ENCODE measurements at places on chromosomes 5 and 9.

DNA sequence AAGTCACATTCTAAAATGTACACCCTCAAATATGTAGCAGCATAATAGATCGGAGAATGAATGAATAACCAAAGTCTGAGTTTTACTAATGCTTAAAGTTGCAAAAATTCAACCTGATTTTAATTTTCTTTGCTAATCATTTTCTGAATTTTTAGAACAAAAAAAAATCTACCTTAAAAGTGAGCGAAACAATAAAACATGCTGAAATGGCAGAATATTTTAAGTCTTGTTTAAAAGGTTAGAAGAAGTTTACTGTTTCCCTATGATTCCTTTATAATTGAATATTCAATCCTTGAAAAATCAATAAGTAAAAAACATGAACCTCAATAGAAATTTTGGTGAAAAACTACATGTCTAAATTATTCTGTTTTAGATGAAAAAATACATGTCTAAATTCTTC, 27.1 kb upstream of the ZNF462 start:
- DNase-seq: no peak

GRCh38 chr9:113614843-113615648, 151.5 kb downstream of the RGS3 start:
- DNase-seq: no peak

GRCh38 chr5:34928267-34928666, 1.1 kb upstream of the DNAJC21 start:
- DNase-seq: no peak

DNA sequence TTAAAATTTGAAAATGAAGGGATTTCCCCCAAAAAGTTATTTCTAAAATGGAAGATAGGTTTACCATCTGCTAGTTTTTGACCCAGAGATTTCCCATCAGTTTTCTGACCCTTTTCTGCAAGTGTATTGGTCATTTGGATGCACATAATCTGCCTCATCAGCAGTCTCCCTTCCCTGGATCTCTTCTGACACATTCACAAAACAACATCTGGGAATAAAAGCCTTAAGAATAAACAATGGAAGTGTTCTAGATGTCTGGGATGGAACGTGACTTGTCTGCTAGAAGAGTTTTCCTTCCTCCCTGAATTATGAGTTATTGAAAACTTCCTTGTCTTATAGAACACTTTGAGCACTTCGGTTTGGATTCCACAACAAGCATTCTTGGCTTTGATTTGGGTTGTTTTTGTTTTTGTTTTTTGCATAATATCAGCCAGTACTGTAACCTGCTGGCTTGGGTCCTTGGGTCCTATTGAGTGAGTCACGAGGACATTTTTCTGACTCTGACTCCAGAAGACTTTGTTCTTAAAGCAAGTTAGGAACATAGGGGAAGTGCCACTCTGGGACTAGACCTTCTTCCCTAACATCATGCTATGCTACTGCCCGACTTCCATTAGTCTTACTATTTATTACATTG, 18.2 kb upstream of the ESM1 start:
- DNase-seq: no peak

DNA sequence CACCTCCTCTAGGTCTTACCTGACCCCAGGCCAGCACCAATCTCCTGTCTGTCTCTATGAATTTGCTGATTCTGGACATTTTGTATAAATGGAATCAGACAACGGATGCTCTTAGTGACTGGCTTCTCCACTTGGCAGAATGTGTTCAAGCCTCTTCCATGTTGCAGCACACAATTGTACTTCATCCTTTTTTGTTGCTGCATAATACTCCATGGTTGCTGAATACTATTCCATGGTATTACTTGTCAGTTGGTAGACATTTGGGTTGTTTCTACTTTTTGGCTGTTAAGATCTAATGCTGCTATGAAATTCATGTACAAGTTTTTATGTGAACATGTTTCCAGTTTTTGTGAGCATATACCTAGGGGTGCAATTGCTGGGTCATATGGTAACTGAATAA, 34.3 kb upstream of the FCN1 start:
- DNase-seq: no peak
